Fibroblast of skin of left quadriceps (primary cell): ENCODE measurements at places on chromosomes 2 and 18.

DNA sequence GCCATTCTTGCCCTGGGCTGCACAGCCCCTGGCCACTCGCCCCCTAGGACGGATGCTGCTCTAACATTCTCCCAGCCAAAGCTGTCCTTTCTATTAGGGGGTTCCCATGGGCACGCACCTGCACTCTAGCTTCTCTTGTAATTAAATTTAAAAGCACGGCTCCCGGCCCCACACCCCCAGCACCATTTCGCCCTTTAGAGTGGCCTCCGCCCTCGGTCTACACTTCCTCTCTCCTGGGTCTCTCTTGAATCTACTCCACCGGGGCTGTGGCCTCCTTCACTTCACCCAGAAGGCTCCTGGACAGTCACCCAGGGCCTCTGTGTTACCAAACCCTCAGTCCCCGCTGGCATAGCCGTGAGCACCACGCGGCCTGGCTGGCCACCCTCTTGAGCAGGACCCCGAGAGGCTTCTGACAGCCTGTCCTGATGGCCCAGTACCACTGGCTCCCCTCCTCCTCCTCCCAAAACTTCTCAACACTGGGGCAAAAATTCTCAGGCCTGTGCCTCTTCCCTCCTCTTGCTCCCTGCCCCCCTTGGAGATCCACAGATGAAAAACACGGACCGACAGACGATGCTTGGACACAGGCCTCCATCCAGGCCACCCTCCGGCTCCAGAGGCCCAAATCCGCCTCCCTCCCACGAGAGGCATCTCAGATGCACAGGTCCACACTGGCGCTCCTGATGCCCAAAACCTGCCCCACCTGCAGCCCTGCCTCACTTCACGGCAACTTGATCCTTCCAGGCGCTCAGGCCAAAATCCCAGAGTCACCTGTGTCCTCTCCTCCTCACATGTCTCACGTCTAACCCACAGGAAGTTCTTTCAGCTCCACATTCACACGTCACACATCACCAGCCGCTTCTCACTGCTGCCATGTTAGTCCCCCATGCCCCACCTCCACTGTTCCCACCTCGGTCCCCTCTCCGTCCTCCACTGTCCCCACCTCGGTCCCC lies 6.9 kb upstream of the RAB17 start:
- DNase-seq: no peak

DNA sequence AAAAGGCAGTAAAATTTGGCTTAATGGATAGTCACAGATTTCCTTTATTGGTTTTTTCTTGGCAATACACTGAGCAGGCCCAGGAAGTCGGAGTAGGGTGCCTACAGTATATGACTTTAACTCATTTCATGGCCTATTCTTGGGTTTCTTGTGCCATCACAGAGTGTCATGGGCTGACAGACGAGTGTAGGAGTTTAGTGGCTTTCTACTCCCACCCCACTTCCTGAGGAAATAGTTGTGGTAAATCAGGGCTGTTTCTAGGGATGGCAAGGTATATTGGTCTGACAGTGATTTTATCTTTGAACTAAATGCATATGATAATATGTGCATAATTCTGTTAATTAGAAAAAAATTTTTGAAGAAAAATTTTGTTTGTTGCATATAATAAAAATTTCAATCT lies 100.1 kb downstream of the PLCL1 start:
- no peak for DNase-seq

- no peak for DNase-seq
Measured at GRCh38 chr2:118914721-118915453, 27.1 kb upstream of the MARCO start.

- no peak for DNase-seq
Measured at GRCh38 chr2:23513245-23513871, 128.4 kb downstream of the KLHL29 start.

DNA sequence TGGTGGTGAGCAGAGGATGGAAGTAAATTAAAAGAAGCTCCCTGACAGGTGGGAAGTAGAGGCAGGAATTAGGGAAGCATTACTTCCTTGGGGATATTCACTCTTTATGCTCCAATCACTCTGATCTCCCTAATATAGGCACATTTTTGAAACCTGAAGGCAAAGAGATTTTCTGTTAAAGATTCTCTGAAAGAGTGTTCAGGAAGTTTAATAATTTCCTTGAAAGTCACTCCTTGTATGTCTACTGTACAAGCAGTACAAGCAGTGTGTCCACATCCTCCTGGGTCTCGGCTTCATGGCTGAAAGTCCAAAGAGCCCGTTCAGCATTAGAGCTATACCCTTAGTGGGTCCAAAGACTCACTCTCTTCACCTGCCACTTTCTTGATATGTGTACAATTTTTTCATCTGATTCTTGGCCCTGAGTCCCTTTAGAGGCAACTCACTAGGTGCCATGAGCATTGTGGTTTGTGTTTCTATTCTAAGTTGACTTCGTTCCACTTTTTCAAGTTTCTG lies 60.2 kb downstream of the AAK1 start:
- no peak for DNase-seq

DNA sequence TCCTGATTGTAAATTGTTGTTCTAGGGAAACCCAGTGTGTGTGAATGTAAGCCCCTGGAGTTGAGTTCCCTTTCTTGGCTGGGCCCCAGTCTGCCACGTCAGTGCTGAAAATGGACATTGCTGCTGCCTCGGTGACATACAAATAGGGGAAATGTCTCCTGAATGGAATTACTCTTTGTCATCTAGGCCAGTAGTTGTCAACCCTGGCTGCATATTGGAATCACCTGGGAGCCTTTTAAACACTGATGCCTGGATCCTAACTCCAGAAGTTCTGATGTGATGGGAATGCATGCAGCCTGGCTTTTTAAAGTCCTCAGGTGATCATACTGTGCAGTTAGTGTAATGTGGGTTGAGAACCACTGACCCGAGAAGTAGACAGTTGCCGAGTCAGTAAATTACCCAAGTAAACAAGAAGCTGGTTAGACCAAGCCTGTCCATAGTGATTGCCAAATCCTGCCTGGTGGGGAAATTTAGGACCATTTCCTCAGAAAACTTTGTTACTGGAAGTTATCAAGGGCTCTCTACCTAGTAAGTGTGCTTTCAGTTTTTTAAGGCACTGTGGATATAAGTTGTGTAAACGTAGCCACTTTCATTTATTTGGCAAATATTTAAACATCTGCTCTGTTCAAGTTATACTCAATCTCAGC lies 27.6 kb upstream of the IL1R1 start:
- no peak for DNase-seq

DNA sequence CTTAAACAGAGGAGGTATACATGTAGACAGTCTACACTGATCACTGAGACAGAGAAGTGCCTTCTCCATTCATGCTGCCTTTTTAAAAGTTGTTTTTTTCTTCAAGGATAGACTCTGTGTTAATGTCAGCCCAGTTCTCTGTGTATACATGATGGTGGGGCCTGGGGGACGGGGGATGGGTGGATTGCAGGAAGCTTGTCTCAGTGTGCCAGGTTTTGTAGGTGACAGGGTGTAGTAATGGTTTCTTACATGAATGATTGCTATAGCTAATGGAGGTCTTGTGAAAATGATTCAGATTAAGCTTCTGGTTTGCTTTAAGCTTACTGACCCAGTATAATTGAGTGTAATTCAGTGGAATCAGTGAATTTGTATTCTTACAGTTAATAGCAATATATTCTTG lies 423.6 kb downstream of the PTPRM start:
- DNase-seq: no peak

DNA sequence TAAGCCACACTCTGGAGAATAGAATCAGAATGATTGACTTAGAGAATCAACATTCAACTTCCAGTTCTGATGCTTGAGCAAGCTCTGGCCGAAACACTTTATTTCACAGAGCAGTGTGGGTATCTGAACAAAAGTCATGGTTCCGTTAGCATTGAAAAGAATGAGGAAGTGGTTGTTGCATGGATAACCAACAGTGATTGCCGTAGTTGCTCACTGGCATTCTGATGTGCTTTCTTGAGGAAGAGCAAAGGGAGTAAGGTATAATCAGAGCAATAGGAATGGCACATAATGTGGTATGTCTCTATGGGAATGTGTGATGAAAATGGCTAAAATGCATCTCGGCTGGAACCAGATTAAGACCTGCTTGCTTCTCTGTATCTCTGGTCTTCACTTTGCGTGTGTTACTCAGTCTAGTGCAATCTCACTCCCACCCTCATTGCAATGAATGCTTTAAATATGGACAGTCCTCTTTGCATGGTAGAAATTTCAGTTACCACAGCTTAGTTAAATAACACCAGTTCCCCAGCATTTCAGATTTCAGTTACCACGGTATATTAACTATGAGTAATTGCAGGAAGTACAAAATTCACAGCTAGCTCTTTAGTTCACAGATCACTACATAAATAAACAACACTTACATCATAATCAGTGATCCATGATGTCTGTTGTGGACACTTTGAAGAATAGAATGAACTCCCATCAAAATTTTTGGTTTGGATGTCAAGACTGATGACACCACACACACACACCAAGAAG lies 7.8 kb upstream of the RAB12 start:
- no peak for DNase-seq

DNA sequence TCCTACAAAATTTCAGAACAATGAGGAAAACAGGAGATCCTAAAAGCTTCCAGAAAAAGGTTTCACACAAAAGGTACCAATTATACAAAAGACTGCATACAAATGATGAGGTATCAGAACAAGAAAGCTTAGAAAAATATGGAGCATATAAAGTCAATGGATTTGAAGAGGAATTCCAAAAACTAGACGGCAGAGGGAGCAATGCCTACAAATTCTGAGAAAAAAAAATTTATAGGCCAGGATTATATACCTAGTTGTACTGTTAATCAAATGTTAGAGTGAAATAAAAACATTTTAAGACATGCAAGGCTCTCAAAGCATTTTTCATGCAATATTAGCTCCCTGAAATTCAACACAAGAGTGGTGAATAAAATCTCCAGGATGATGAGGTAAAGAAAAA lies 106.2 kb downstream of the ZRANB3 start:
- no peak for DNase-seq

DNA sequence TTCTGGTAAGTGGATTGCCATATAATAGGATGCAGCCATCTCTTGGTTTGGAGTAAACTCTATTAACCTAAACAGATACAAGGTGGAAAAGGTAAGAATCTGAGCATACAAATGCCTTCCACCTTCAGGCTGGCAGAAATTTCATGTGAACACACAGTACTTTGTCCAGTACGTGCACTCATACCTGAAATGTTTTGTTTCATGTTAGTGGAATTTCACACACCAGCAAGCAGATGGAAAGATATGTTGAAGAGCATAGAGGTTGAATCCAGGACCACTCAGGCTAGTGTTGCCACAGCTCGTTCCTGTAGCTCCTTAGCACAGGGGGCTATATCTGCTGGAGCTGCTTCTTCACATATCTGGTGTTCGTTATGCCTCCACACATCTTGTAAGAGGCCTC lies 34.0 kb downstream of the CRIM1 start:
- no peak for DNase-seq
